CD4-positive, alpha-beta T cell treated with Interleukin-21 for 1 hour (primary cell): ENCODE measurements at places on chromosomes 11 and 22.

GRCh38 chr11:70630816-70631623, 232.7 kb downstream of the CTTN start:
- no peak for DNase-seq

- no peak for DNase-seq
Observed at GRCh38 chr11:127106938-127107337, 106.4 kb upstream of the KIRREL3 start.

- no peak for DNase-seq
Observed at GRCh38 chr11:96107143-96107824, 183.4 kb upstream of the MTMR2 start.

DNA sequence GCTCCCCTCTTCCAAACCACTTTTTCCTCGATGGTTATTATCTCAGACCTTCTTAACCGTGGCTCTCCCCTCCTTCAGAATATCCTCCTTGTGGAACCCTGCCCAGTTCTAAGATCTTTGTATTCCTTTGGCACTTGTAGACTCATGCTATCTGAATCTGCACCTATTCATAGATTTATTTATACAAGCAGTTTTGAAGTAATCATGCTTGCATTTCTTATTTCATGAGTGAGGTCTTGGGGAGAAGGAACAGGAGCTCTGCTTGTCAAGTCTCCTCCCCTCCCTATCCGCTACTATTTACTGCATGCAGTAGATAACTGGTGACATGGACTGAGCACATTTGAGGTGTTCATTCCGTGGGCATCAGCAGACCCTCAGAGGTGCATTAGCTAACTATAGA, 5.4 kb upstream of the MADD start:
- no peak for DNase-seq

DNA sequence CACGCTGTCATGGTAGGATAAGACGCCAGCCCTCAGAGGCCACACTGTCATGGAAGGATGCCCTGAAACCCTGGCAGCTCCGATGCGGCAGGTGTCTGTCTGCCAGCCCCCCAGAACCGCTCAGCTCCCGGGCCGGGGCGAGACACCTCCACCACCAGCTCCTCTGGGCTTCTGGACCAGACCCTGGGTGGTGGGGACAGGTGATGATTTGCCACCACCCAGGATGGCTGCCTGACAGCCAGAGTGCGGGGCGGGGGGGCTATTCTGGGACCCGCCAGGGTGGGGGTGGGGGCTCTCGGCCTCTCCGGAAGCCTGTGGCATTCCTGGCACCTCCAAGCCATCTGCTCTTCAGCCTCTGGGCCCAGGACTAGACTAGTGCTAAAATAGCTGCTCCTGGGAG, 9.4 kb downstream of the PHLDA2 start:
- no peak for DNase-seq

DNA sequence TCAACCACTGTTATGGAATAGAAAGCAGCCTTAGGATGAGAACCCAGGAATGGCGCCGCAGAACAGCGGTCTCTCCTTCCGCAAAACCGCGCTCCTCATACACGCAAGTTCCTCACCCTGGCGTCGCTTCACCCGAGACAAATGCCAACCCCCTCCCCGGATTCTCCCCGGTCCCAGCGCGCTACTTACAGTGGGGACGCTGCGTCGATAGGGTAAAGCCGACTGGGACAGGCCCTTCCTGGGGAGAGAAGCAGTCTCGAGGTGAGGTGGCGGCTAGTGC, 287 bp downstream of the RPS13 start:
- no peak for DNase-seq

DNA sequence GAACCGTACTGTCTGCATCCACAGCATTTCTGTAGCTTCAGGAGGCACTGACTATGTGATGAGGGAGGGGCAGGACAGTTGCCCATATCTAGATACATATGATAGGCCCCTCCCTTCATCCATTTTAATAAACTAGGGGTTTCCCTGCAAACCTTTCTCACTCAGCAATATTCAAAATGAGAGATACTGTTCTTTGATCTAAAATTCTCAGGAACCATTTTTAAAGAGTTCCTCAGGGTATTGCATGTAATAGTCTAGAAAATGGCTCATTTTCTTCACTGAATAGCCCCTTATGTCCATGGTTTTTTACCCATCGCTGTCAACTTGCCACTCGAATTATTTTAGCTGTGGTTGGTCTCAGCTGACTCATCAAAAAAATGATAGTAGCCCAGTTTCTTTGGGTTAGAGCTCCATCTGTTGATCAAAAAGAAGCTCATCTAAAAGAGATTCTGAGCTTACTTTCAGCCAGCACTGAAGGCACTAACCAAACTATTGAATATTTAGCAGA, 37.0 kb upstream of the DNAJB7 start:
- DNase-seq = peak; percentile 64

DNA sequence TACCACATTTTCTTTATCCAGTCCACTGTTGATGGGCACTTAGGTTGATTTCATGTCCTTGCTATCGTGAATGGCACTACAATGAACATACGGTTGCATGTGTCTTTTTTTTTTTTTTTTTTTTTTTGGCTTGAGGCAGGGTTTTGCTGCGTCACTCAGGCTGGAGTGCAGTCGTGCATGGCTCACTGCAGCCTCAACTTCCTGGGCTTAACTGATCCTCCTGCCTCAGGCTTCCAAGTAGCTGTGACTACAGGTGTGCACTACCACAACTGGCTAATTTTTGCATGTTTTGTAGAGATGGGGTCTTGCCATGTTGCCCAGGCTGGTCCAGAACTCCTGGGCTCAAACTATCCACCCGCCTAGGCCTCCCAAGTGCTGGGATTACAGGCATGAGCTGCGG, 1.5 kb upstream of the CCDC90B start:
- DNase-seq = no peak

DNA sequence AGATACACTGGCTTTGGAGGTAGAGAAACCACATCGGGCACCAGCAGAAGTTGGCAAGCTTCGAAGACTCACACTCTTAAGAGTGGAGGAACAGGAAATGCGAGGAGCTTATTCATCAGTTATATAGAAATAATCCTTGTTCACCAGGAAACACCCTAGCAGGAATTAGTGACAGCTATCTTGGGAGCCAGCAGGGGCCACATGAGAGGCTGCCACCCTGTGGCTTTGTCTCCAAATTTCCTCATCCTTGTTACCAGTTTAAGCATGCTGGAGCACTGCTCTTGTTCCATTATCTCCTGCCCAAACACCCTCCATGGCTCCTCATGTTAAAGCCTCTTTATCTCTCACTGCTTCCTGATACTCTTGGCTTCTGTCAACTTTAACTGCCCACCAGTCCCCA, 131.0 kb downstream of the PLEKHA7 start:
- DNase-seq = no peak

- DNase-seq = no peak
Observed at GRCh38 chr11:69388661-69389060, 92.8 kb upstream of the LINC01488 start.

GRCh38 chr11:113457784-113458183, 17.4 kb downstream of the DRD2 start:
- no peak for DNase-seq

DNA sequence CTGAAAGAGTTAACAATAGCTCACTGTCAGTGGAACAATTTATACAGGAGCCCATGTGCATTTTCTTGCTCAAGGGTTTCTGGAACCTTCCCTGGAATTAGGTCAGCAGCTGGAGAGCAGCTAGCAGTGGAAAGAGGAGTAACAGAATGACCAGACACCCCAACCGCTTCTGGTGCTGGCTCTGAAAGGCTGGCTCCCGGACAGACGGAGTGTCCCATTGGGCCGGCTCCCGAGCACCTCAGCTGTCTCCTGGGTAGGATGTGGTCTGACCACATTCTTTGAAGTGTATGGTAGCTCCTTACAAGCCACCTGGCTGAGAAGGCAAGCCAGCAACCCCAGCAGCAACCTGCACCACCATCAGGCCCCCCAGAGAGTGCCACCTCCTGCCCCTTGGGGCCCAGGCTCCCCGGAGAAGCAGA, 44.7 kb downstream of the ABTB2 start:
- DNase-seq = peak; percentile 20

DNA sequence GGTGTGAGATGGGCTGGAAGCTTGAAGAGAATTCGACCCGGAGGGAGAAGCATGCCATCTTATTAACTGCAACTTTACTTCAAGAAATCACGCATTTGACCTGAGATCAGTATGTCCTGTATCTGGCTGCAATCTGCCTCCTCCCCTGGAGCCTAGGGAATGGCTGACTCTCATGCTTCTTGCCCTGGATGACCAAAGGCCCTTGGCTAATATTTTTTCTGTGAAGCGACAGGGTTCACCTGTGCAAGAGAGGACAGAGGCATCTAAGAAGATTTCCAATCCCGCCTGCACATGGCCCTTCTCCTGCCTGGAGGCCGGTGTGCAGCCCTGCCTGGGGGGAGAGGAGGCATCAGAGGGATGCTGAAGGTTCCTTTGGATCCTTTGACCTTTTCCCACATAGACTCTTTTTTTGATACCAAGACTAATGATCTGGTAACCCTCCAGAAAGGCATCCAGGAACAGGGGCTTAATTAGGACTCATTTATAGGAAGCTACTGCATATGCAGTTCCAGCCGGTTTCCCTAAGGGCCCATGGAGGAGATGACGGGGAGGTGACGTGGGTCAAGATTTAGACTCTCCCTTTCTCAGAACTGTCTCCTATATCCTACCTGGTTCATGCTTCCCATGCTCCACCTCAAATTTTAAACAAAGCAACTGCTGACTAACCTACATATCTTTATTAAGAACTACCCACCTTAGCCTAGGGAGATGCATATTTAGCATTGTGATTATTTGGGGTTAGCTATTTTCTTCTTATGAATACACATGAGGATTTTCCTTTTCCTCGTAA, 50.8 kb downstream of the NTM start:
- no peak for DNase-seq

GRCh38 chr22:32202539-32203180, 2.2 kb downstream of the RFPL2 start:
- DNase-seq = peak; percentile 42

- no peak for DNase-seq
Observed at GRCh38 chr22:44497218-44497904, 672 bp downstream of the RTL6 start.

DNA sequence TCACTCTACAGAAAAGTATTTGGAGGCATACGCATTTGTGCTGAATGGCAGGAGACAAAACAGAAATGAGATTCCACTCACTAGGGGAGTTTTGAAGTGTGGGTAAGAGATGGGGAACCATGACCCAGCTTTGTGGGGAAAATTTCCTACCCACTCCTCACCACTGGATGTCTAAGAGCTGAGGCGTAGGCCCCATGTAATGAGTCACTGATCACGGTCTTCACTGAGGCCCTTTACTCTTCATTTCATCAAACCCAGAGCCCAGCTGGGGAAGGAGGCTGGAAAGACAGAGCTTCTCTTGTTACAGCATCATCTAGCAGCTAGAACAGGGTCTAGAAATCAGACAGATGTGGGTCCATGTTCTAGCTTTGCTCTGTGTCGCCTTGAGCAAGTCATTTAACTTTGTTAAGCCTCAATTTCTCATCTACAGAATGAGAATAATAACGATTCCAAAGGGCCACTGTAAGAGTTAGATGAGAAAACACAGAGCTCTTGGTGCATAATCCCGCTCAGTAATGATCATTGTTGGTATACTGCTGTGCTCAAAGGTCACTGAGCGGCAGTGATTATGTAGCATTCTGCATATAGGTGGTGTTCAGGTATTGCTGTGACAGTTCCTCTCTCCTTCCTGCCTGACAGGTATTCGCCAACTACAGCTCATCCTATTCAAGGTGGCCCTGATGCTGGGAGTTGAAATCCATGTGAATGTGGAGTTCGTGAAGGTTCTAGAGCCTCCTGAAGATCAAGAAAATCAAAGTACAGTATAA, 97.2 kb downstream of the MICAL2 start:
- DNase-seq = no peak

- no peak for DNase-seq
Observed at GRCh38 chr11:19366992-19367709, 126.4 kb upstream of the E2F8 start.

DNA sequence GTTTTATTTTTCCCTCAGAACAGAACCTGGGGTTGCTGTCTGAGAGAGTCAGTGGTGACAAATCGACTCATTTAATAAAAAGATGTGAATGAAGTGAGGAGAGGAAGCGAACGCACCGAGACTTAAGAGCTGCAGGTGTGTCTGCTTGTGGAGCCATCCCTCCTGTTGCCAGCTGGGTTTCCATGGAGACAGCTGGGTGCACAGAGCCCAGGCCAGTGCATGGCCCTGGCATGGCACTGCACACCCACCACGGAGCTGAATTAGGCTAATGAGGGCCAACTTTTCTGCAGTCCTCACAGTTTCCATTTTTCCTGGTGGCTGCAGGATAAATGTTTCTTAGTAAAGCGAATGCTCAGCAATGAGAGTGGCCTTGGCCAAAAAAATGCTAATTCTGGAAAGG, 750.2 kb downstream of the OPCML start:
- DNase-seq = no peak

DNA sequence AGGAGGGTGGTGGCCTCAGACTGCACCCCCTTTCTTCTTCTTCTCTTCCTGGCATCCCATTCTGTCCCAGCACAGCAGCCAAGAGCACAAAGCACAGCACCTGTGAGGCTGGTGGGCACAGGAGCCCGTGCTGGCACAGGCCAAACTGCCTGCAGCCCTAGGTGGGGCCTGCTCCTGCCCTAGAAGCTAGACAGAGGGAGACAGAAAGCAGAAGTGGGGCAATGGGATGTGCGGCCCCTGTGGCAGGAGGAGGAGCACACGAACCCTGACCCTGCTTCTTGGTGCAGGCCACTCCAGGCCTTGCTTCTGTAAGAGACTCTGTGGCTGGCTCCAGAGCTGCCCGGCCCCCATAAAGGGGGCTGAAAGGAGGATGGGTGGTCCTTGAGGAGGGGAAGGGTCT, 3.9 kb upstream of the PTS start:
- no peak for DNase-seq

GRCh38 chr11:124219126-124219525, 21.8 kb upstream of the OR8G1 start:
- no peak for DNase-seq

DNA sequence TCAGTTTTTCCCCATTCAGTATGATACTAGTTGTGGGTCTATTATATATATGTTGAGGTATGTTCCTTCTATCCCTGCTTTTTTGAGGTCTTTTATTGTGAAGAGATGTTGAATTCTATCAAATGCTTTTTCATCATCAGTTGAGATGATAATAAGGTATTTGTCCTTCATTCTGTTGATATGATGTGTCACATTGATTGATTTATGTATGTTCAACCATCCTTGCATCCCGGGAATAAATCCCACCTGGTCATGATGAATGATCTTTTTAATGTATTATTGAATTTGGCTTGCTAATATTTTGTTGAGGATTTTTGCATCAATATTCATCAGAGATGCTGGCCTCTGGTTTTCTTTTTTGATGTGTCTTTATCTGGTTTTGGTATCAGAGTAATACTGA, 26.0 kb downstream of the ENDOD1 start:
- no peak for DNase-seq

- DNase-seq = no peak
Observed at GRCh38 chr11:102139081-102139498, 28.8 kb downstream of the YAP1 start.

GRCh38 chr11:70912226-70912840, 340.0 kb downstream of the SHANK2 start:
- no peak for DNase-seq

DNA sequence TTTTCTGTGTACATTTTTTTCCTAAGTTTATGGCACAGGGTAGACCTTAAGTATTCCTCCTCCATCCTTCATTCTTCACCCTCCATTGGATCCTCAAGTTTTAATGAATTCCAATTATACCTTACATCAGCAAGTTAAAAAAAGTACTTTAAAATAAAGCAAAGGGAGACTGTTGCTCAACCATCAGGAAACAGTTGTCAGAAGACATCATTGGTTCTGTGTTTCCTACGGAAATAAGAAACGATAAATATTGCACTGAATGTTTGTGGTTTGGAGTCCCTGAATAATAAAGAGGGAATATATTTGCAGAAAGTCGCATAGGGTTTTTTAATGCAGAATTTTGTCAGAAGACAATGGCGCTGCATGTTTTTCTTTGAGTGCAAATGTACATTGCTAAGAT, 28.1 kb upstream of the LDHA start:
- DNase-seq = no peak
